ENCODE measurements at places on chromosomes 5 and 9.

DNA sequence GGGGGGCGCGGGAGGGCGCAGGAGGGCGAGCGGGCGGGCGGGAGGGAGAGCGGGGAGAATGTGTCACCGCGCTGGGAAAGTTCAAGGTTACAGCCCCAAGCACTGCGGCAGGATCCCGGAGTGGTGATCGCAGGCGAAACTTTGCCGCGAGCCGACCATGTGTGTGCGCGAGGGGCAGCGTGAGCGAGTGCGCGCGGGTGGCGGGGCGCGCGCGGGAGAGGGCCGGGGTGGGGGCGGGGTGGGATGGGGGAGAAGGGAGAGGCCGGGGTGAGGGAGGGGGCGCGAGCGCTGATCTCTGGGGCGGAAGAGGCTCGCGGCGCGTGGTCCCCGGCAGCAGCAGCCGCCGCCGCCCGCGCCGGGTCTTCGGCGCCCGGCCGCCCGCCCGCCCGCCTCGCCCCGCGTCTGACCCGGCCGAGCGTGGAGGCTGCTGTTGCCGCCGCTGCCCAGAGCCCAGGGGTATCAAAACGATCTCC, at the start of gene NFIB:
NFIB (minus strand) TSS at position 191 of the 473 bp plus-strand sequence. CDS start 630 bp downstream, outside the sequence.
- DNase-seq = no peak

DNA sequence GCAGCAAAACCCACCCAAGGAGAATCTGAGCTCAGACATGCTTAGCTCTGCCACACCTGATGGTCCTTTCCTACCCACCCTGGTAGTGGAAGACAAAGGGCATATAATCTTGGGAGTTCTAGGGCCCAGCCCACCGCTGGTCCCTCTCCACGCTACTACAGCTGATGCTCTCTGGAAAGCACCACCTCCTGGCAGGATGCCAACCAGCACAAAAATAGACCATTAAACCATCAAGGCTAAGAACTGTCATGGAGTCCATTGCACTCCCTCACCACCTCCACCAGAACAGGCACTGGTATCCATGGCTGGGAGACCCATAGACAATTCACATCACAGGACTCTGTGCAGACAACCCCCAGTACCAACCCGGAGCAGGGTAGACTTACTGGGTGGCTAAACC, 111.0 kb upstream of the IL7R start:
- no peak for DNase-seq

GRCh38 chr5:83368835-83369234, 102.7 kb upstream of the VCAN start:
- no peak for DNase-seq

- DNase-seq = no peak
Measured at GRCh38 chr9:77486968-77487367, 161.2 kb downstream of the GNA14 start.

- no peak for DNase-seq
Measured at GRCh38 chr9:85108229-85108628, 438.7 kb downstream of the NTRK2 start.

- DNase-seq = no peak
Measured at GRCh38 chr5:60010328-60010727, 116.8 kb upstream of the PDE4D start.

- no peak for DNase-seq
Measured at GRCh38 chr5:172624083-172624995, 16.7 kb upstream of the NEURL1B start.

- DNase-seq = no peak
Measured at GRCh38 chr9:24351258-24351657, 194.4 kb downstream of the IZUMO3 start.

DNA sequence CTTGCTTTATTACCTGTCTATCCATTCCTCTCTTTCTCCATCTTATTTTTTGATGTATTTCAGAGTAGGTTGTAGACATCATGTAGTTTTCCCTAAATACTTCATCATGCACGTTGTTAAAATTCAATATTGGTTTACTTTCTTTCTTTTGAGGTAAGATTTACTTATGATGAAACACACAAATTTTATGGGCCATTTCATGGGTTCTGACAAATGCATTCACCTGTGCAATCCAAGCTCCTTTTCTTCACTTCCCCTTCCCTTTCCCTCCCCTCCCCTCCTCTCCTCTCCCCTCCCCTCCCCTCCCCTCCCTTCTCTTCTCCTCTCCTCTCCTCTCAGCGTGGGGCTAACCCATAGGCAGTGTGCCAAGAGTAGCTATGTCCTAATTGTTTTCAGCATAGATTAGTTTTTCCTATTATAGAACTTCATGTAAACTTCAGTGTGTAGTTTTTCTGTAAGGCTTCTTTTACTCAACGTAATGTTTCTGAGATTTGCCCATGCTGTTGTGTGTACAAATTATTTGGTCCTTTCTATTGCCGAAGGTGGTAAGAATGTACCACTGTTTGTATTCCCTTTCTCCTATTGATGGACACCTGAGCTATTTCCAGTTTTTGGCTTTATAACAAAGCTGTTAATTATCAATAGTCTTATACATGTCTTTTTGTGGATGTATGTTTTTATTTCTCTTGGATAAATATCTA, 92.9 kb upstream of the CLINT1 start:
- DNase-seq = no peak

GRCh38 chr9:92180669-92181181, 65.5 kb upstream of the SPTLC1 start:
- DNase-seq = no peak

- no peak for DNase-seq
Measured at GRCh38 chr5:88542786-88543185, 274.1 kb upstream of the TMEM161B start.

DNA sequence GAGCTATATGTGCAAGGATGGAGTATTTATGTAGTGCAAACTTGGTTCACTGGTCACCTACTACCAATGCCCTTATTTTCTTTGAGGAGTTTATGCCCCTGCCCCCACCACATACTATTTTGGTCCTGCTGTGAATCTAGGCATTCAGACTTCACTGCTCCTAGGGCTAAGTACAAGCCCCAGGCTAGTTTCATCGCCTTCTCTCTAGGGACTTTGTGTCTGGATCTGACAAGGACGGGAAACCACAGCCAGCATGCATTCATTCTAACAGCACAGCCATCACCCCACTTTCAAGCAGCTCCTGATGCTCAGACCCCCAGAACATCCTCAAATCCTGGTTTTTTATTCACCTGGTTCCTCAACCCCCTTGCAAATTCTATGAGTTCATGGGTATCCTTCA, 56.8 kb downstream of the DRD1 start:
- no peak for DNase-seq
